ENCODE measurements at places on chromosomes 11 and 22.

DNA sequence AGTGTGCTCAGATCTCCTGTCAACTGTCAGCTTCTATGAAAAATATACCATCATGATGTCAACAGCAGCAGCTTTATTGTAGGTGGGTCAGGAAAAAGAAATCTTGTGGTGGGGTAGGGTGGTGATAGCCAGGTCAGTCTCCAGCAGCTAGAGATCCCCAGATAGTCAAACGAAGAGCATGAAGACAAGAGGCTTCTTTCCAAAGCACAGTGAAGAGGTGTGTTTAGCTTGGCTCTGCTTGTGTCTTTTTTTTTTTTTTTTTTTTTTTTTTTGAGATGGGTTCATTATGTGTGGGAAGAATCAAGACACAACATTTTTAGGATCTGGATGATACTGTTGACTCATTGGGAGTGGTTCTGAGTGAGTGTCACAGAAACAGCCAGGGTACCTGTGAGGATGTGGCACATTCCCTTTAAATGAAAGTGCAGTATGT lies 1075.5 kb downstream of the NTM start:
- no peak for DNase-seq

GRCh38 chr22:37870273-37870672 lies 21.1 kb downstream of the EIF3L start:
- no peak for DNase-seq

- DNase-seq = no peak
These were observed 1741.9 kb upstream of the RAG2 start for GRCh38 chr11:38339835-38340440.

- DNase-seq = no peak
These were observed 27.3 kb upstream of the TMEM86A start for GRCh38 chr11:18671246-18671645.

GRCh38 chr22:32644252-32645100 lies 157.0 kb upstream of the TIMP3 start:
- DNase-seq = no peak

GRCh38 chr22:30695871-30696655 lies 1.4 kb downstream of the OSBP2 start:
- no peak for DNase-seq

DNA sequence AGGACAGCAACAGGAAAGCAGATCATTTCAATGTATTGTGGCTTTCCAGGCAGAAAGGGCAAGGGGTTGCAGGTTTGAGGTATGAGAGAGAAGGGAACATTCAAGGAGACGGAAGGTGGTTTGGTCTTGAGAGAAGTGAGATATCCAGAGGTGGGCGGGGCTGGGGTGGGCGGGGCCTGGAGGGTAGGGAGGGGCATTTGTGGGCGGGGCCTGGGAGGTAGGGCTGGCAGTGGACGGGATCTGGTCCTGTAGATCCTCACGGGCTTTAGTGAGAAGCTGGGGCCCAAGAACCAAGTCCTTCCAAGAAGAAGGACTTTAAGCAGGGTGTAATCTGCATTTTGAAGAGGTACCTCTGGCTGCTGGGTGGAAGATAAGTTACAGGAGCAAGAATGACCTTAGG lies 199.2 kb downstream of the MN1 start:
- DNase-seq = no peak

- no peak for DNase-seq
These were observed 55.7 kb downstream of the SYTL2 start for GRCh38 chr11:85755285-85755684.

GRCh38 chr11:116510166-116510565 lies 262.6 kb downstream of the BUD13 start:
- DNase-seq = no peak

GRCh38 chr11:88555018-88555828 lies 217.7 kb upstream of the CTSC start:
- DNase-seq = no peak

DNA sequence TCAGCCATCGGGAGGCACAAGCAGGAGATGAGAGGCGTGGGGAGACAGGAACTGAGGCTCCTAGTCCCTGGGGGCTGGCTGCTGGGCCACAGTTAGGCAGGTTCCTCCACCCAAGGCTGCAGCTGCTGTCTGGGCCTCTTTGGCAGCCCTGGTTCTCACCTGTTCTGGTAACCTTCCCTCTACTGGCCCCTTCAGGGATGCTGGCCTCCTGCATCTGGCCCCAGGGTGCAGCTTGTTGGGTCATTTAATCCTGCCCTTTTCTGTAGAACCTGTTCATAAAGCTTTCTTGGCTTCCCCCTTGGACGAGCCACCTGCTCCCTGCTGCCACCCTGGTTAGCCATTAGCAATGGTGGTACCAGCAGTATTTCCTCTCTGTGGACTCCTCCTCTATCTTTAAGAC lies 5.5 kb downstream of the USH1C start:
- DNase-seq = no peak

DNA sequence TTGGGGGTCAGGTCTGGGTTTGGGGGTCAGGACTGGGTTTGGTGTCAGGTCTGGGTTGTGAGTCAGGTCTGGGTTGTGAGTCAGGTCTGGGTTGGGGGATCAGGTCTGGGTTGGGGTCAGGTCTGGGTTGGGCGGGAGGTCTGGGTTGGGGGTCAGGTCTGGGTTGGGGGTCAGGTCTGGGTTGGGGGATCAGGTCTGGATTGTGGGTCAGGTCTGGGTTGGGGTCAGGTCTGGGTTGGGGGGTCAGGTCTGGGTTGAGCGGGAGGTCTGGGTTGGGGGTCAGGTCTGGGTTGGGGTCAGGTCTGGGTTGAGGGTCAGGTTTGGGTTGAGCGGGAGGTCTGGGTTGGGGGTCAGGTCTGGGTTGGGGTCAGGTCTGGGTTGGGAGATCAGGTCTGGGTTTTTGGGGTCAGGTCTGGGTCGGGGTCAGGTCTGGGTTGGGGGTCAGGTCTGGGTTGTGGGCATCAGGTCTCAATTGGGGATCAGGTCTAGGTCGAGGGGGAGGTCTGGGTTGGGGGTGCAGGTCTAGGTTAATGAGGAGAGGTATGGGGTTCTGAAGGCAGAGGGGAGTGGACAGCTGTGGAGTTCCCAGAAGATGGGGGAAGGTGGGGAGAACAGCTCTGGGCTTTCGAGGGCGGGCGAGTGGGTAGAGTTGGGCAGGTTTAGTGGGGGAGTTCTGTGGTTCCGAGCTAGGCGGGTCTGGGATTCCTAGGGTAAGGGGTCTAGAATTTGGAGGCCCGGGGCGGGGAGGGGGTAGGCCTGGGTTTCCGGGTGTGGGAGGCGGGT lies 629 bp downstream of the TTLL8 start:
- no peak for DNase-seq

DNA sequence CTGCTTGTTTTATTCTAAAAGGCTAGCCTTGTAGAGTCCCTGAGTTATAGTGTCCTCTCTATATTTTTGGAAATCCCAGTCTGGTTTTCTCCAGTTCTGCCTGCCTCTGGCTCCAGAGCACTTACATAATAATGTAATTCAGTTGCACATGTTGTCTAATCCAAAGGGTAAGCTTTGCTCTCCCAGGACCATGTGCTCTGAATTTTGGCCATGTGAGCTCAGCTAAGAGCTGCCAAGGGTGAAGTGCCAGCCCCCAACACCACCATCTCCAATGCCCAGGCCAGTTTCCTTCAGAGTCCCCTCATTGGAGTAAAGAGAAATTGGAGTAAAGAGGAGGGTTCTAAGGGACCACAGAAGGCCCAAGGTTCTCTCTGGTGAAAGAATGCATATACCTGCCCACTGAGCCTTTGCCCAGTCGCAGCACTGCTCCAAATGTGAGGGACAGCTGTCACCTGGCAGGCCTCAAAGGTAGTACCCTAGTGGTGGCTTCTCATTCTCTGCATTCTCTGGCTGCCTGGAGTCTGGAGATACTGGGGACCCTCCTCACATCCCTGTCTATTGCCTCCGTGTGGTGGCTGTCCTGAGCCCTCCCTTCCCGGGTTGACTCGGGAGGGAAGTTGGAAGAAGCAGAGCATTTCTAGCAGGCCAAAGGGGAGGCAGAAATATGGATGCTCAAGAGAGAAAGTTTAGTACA lies 4.9 kb downstream of the CRY2 start:
- DNase-seq = no peak

- DNase-seq = no peak
These were observed 4.7 kb downstream of the DGCR8 start for GRCh38 chr22:20084547-20085413.

GRCh38 chr11:131993246-131993645 lies 622.8 kb downstream of the NTM start:
- DNase-seq = no peak

DNA sequence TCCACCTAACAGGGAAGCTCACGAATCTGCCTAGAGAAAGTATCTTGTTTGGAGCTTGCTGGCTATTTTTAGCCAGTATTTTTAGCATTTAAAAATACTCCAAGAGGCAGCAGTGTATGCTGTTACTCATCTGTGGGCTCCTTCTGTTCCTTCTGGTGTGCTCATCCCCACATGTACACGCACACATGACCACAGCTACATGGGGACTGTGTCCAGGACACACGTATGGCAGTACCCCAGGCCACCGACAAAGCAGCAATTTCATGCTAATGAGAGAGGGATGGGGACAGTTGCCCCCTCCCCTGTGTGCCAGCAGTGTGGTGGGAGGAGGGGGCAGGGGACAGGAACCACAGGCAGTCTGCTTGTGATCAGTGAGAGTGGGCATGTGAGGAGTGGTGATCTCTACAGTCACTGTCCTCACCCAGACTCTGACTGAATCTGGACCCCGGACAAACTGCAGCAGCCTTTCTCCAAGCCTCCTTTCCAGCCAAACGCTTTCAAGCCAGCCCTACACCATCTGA lies 16.4 kb downstream of the USP2 start:
- no peak for DNase-seq

- DNase-seq = no peak
These were observed 42.9 kb upstream of the AKIP1 start for GRCh38 chr11:8867931-8868631.

DNA sequence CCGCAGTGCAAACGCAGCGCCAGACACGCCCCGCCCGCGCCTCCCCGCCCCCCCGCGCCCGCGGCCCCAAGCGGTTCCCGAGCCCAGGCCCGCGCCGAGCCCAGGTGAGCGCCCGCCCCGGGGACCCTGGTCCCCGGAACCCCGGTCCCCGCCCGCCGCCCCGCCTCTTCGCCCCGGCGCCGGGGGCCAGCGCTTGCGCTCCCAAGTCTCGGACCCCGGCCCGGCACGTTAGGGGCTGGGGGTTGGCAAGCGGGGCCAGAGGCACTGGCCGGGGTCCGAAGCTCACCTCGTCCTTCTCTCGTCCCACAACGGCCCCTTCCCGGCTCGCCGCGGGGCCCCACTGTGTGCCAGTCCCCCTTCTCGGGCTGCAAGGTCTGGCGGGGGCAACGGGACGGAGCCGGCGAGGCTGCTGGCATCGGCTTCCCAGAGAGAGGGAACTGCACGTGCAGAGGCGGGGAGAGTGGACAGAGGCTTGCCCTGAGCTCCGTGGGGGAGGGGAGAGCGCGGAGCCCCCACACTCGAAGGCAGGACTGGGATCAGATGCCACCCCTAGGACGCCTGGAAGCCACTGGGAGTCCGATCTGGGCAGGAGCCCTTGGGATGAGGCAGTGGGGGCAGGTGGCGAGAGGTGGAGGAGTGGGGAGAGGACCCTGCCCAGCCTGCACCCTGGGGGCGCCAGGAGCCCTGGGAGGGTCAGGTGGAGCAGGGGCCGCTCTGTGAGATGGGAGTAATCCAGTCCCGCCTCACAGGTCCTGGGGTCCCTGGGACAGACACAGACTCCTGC lies 1.8 kb upstream of the AIFM3 start:
- DNase-seq = no peak

- DNase-seq = no peak
These were observed 4.3 kb downstream of the SSTR3 start for GRCh38 chr22:37207981-37208380.

GRCh38 chr22:46569055-46569847 lies 31.8 kb upstream of the CELSR1 start:
- no peak for DNase-seq
